ENCODE measurements at places on chromosomes 2 and 18.

DNA sequence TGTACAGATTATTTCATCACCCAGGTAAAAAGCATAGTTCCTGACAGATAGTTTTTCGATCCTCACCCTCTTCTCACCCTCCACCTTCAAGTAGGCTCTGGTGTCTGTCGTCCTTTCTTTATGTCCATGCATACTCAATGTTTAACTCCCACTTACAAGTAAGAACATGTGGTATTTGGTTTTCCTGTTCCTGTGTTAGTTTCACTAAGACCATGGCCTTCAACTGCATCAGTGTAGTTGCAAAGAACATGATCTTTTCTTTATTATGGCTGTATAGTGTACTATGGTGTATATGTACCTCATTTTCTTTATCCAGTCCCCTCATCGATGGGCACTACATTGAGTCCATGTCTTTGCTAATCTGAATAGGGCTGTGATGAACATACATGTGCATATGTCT, 184.2 kb downstream of the KCNJ3 start:
- DNase-seq = no peak

DNA sequence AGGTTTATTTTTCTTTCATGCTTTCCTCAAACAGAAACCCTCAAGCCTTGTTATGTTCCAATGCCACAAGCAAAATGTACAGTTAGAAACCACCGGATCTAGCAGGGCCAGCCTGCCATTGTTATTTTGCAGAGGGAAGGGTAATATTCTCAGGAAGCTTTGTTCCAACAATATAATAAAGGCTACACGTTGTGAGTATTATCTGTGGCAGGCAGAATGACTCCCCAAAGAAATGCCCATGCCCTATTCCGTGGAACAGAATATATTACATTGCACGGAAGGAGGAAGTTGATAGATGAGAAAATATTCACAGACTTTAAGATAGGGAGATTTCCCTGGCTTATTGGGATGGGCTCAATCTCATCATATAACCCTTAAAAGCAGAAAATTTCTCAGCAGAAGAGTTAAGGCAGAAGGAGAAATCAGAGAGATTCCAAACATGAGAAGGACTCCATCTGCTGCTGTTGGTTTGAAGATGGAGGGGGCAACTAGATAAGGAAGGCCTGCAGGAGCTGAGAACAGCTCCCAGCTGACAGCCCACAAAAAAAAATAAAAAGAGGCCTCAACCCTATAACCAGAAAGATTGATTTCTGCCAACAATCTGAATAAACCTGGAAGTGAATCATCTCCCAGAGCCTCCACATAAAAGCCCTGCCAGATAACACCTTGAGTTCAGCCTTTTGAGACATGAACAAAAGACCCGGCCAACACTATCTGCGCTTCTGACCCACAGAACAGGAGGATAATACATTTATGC, 466.6 kb downstream of the LPIN1 start:
- DNase-seq = no peak

- DNase-seq = no peak
Observed at GRCh38 chr2:136332436-136333095, 214.6 kb upstream of the CXCR4 start.

- no peak for DNase-seq
Observed at GRCh38 chr2:100286318-100286717, 36.0 kb downstream of the LONRF2 start.

DNA sequence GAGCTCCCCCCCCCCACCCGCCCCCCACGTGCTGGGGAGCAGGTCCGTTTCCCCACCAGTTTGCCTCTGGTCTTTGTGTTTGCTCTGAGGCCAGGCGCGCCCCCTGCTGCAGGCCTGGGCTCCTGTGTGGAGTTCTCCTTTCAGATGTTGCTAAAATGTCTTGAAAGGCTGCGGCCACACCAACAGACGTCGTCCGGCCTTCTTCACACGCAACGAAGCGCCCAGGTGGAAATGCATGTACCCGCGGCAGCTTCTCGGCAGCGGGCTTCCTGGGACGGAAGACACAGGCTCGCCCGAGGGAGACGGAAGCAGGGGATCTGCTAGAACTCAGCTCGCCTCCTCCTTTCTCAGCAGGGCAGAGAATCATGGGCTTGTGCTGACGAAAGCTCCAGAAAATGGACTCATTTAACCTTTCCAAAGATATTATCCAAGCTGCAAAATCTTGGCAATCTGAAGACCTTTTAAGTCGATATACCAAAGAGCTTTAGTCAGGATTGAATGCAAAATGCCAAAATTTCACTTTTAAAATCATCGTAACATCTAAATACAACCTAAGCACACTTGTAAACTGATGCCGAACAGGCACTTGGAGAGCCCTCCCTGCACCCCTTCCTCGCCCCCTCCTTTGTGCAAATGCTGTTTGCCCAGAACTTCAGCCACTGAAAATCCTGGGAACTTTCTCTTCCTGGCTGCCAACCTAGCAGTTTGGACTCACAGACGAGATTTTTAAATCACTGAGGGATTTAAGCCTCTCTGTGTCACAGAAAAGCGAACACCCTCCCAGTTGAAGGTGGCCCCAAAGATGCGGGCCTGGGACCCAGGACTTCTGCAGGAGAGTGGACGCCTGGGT, 125.5 kb upstream of the ZNF516 start:
- no peak for DNase-seq

GRCh38 chr2:52456561-52457377, 1310.8 kb upstream of the CHAC2 start:
- DNase-seq = no peak

DNA sequence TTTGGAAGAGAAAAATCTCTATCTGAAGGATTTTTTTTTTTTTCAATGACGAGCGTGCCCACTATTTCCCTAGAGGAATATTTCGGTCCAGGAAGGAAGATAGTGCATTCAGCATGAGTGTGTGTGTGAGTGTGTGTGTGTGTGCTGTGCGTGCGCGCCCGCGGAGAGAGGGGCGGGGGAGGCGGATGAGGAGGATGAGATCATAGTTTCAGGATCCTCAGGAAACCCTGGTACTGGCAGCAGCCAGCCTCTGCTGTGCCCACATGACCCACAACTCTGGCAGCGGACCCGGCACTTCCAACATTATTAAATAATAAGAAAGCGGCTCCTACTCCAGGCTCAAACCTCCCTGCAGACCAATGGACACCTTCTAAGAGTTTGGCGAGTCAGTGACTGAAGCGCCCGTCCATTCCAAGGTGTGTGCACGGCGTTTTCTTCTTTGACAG, 217.0 kb upstream of the DTNA start:
- no peak for DNase-seq

GRCh38 chr2:149076863-149077412, 38.4 kb downstream of the LYPD6B start:
- DNase-seq = no peak

DNA sequence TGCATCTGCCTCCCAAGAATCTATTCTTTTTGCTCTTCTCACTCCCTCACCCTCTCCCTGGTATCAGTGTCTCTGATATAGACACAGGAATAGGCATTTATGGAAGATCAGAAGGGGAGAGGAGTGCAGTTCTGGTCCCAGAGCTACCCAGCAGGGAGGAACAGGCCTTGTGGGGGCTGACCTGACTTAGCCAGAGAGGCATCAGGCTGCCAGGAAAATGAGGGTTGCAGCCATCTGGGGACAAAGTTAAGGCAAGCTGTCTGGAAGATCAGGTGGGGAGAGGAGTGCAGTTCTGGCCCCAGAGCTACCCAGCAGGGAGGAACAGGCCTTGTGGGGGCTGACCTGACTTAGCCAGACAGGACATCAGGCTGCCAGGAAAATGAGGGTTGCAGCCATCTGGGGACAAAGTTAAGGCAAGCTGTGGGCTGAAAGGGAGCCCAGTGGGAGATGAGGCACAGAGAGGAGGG, 69.9 kb upstream of the HK2 start:
- no peak for DNase-seq

GRCh38 chr2:205680903-205681302, 1.4 kb upstream of the NRP2 start:
- no peak for DNase-seq

- DNase-seq = no peak
Observed at GRCh38 chr2:144515099-144515695, 4.7 kb downstream of the ZEB2 start.

DNA sequence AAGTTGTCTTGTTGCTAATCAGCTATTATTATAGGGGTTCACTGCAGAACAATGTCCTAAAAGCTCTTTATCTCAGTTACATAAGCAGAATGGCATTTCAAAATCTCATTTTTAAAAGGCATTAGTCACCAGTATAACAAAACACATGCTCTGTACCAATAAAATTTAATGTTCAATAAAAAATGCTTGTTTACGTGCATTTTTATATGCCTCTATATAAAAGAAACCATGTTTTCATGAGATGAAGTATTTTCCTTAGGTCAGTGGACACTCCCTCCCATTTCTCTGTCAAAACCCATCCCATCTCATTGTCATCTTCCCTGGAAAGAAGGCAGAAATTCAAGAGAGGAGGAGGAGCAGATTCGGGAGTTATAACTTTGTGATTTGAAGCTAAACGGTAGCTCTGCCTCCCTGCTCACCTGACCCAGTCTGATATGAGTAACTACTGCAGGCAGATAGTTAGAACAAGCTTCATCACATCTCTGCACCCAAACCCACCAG, 231.9 kb upstream of the SIX2 start:
- no peak for DNase-seq

GRCh38 chr2:135664623-135665068, 77.0 kb upstream of the UBXN4 start:
- DNase-seq = no peak

GRCh38 chr2:36554531-36554930, 43.4 kb downstream of the FEZ2 start:
- no peak for DNase-seq

DNA sequence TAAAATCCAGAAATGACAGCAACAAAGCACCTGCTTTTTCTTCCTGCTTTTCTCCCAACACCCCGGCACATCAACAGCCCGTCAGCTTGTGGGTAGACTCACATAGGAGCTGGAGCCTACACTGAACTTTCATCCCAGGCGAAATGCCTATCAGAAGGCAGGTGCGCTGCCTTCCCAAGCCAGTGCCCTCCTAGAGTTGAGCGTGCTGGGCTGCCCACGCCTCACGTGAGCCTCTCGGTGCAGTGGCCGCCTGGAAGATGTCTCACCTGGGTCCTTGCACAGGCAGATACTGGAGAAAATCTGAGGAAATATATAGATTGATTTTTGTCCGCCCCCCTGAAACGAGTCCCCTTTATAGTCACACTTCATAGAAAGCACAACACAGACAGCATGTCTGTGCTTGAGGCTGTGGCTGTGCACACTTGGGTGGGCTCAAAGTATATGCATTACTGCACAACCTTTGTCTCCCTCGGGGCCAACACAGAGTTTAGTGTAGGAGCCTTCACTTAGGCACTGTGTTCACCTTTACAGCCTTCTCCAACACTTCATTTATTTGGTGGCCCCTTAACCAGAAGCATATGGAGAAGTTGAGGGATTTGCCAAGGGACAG, 112.5 kb downstream of the SMAD7 start:
- DNase-seq = no peak

- no peak for DNase-seq
Observed at GRCh38 chr2:64650722-64651338, 2.9 kb downstream of the SERTAD2 start.

GRCh38 chr2:232316461-232317330, 61.9 kb upstream of the ALPP start:
- DNase-seq = no peak

DNA sequence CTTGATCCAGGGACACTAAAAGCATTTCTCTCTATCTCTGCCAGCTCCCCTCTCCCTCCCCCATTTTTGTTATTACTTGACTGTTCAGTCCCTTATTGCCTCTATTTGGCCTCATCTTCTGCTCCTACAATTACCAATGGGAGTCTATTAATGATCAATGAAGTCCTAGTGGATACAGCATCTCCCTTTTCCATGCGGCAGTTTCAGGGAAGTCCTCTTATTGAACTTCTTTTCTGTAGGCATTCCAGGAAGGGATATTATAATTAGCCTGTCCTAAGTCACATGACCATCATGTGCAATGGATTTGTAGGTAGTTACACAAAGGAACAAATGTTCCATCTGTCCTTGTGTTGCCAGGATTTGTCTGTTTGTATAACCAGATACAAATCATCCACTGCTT, 495.1 kb upstream of the CNTNAP5 start:
- DNase-seq = no peak

DNA sequence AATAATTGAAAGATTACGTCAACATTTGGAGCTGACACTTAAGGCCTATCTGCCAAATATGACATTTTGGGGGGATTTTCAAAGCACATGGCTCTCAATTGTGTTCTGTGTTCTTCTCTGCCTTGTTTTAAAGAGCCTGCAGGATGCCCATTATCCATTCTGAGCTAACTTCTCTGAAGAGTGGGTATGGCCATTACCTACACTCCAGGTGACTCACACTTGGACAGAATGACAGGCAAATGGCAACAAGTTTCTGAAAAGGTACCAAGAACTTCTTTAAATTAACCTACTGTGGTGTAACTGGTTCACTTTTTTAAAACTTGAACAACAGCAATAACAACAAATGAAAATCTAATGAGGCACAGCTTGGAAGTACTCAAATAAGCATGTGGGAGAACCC, 834.9 kb upstream of the SLC39A10 start:
- DNase-seq = no peak

- DNase-seq = no peak
Observed at GRCh38 chr2:71938108-71938507, 209.6 kb downstream of the CYP26B1 start.

GRCh38 chr18:37634516-37634915, 68.9 kb upstream of the CELF4 start:
- no peak for DNase-seq

- DNase-seq = no peak
Observed at GRCh38 chr18:25077944-25078723, 273.8 kb downstream of the ZNF521 start.

DNA sequence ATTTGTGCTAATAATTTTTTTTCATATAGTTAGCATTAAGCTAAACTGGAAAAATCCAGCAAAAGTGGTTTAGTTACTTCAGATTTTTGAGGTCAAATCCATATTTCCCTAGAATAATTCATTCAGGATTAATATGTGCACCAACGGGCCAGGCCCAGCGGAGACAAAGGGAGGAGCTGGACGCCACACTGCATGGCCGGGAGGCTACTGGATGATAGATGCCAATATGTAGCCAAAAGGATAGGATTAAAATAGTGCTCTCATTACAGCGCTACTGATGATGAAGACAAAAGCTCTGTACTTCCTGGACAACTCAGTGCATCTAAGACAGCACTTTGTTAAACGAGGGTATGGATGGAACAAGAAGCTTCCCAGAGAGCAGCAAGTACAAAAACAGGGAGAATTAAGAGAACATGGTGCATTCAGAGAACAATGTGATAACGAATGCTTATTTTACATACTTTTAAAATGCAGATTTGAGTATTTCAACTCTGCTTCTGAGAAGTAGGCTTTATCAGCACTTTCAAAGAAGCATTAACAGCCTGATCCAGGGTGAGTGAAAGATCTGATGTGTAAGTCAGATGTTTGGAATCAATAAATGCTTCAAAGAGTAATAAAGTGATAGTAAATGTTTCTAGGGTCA, 39.8 kb downstream of the PPP4R1 start:
- DNase-seq = no peak
